Activated naive CD8-positive, alpha-beta T cell treated with anti-CD3 and anti-CD28 coated beads, Interleukin-2, amount 10 ng/mL, durations not matched to agents 7 days and 5 days (primary cell): ENCODE measurements at places on chromosomes 16 and 17. TPM values are rescaled to one million over a fixed set of nuclear protein-coding genes. Genes with fewer than 3 reads are reported as not detected.
A peak's percentile ranks its signal among the peaks of the same experiment; 100 is the strongest.

SMIM22 gene
- not detected for total RNA-seq

ZNF768 gene
- total RNA-seq = 7.4 TPM

DNA sequence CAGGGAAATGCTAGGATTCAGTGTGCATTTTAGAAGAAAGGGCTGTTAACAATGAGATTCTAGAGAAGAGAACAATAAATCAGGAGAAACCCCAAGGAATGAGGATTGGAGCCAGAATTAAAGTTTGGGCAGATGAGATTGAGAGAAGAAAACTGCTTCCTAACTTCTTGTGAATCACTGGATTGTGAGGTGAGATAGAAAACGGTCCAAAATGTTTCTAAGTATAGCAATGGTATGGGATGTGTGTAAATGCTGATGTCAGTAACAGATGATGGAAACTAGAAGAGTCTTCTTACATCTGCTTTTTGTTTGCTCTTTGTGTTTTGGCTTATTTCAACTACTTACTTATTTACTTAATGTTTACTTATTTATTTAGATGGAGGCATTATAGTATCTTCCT lies 123.0 kb downstream of the KCNJ2 start:
- no peak for DNase-seq

DNA sequence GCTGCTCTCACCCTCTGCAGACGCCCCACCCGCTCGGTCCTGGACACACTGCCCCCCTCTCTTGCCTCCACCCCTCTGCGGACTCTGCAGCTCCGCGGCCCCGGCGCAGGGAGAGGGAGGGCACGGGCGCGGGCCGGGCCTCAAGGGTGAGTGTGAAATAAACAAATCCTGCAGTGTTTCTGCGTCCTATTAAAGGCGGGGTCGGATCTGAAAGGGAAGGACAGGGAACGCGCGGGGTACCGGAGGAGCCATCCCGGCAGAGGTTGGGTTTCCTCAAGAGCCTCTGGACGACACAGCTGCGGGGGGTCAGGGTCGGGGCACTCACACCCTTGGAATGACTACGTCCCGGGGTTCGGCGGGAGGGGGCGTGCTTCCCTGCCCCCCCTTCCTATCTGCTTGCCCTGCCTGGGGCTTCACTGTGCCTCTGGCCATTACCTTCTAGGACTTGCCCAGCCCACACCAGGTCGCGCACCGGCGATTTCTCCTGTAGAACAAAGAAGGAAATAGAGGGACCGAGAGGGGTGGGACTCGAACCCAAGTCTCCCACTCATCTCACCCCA lies 466 bp upstream of the HSF4 start:
- no peak for DNase-seq

DNA sequence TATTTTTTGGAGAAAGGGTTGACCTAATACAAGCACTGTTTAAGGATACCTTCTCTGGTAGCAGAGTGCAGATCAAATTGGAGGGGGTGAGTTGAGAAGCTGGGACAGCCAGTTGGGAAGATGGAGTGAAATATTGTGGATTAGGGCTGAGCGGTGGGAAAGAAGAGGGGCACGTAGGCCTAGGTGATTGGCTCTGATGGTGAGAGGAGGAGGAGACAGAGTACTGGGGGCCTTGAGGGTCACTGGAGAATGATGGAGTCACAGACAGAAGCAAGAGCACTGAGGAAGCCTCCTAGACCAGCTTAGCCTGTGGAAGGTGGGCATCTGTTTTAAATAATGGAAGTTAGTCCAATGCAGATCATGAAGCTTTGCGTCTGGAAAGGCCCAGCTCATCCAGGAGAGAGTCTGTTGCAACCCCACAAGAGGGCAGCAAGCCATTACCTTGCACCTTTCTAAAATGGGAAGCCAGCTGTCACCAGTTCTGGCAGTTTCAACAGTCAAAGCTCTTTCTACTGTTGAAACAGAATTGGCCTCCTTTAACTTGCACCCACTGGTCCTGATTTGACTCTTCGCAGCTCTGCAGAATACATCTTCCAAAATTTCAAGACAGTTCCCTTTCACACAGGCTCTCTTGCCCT lies 11.8 kb downstream of the SLC9A5 start:
- DNase-seq = no peak

DNA sequence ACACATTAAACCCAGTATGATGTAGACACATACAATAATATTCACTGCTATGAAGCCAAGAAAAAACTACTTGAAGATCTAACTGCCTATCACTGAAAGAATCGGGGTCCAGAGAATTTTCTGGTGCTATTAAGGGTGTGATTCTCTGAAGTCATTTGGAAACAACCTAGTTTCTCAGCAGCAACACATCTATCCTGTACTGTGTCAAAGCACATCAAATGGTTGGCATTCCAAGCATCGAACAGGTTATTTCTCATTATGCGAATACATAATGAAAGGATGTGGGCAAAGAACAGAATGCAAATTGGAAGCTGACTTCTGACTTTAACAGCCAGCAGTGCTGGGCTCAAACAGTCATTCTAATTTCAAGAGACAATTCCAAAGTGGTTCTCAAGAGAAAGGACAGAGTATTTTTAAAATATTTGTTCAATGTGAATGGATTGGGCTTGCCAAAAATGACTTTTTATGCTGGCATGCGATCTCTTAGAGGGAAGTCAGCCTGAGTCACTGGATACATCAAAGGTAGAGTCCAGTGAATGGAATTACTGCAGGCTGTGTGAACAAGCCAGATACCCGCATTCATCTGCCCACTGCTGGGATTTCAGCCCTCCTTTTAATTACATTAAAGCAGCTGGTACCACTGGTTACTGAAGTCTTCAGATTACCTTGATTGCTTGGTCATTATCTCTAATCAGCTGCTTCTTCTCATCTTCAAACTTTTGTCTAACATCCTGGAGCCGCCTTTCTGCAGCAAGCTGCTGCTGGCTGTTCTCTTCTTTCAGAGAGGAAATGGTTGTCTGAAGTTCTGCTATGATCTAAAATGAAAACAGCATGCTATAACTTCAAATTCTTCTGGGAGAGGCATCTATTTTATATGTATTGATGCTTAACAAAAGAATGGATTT lies 181.2 kb upstream of the AXIN2 start:
- no peak for DNase-seq

GRCh38 chr17:48068491-48068961 lies 20.4 kb downstream of the NFE2L1 start:
- no peak for DNase-seq

DNA sequence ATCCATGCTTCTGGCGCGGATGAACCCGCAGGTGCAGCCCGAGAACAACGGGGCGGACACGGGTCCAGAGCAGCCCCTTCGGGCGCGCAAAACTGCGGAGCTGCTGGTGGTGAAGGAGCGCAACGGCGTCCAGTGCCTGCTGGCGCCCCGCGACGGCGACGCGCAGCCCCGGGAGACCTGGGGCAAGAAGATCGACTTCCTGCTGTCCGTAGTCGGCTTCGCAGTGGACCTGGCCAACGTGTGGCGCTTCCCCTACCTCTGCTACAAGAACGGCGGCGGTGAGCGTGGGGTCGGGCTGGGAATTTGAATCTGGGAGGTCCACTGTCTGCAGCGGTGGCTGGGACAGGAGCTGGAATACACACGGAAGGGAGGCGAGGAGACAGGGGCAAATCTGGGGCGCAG lies 904 bp downstream of the SLC6A2 start:
- no peak for DNase-seq

SLC13A2 gene
- not detected for total RNA-seq

GRCh38 chr16:78324649-78325285 lies 225.3 kb downstream of the WWOX start:
- no peak for DNase-seq

- DNase-seq = no peak
These were observed 9.4 kb upstream of the MYL4 start for GRCh38 chr17:47199627-47200324.

PPP1R1B gene
- total RNA-seq = not detected

DNA sequence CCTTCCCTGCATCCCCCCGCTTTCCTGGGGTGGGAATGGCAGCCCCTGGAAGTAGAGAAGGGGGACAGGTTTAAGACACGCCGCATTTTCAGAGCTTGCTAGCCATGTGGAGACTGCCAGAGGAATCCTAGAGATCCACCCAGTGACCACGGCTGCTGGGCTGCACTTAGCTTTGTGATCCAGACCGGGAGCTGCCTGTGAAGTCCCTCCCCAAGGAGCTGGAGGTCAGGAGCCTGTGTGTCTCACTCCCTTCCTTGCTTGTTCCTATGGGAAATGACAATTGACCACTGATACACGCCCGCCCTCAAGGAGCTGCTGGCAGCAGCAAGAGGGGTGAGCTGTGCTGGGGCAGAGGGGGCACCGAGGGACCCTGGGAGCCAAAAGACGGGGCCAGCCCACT lies 73.7 kb downstream of the SREBF1 start:
- no peak for DNase-seq

DNA sequence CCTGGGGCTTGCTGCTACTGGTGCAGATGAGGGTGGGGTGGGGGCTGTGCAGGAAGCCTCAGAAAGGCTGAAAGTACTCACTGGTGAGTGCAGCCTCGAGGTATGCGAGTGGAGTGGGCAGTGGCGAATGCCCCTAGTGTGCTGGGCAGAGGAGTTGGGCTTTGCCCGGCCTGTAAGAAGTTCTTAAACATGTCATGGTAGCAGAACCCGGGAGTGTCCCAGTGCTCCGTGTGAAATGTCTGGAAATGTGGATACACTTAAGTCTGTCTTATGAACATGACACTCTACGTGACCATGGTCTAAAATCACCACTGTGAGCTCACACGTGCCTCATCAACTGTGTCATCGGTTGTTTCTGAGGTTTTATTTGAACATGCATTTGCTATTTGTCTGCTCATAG lies 1.7 kb downstream of the SMTNL2 start:
- no peak for DNase-seq

- DNase-seq = no peak
These were observed 3.5 kb upstream of the SALL1 start for GRCh38 chr16:51154271-51155171.

GRCh38 chr16:53457670-53458069 lies 23.4 kb downstream of the RBL2 start:
- peak; percentile 44 for DNase-seq

DNA sequence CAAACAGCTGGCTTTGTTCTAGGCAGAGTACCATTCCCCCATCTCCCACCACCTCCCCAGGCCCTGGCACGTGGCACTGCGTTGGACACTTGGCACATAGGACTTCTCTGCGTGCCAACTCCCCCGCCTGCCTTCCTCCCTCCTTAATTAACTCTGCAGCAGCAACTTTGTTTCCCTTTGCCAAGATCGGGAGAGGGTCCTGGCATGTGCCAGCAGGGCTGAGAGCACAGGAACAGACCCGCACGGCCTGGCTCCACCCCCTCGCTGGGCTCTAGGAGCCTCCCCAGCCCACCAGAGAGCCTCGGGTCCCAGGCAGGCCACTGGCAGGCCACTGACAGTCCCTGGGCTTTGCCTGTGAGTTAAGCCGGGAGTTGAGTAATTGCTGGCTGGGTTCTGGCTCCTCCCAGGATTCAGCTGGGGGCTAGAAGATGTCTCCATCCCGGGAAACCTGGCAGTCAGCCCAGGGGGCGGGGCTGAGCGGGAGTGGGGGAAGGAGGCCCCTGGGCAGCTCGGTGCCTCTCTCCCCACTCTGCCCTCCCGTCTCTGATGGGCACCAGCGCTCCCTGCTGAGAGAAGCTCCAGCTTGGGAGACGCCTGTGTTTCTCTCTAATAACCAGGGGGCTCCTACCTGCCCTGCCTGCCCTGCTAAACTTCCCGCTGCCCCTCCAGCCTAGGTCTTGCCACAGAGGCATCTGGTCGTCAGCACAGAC lies 224.0 kb upstream of the TNRC6C start:
- DNase-seq = no peak

NKD1 gene
- 0.91 TPM for total RNA-seq

DNA sequence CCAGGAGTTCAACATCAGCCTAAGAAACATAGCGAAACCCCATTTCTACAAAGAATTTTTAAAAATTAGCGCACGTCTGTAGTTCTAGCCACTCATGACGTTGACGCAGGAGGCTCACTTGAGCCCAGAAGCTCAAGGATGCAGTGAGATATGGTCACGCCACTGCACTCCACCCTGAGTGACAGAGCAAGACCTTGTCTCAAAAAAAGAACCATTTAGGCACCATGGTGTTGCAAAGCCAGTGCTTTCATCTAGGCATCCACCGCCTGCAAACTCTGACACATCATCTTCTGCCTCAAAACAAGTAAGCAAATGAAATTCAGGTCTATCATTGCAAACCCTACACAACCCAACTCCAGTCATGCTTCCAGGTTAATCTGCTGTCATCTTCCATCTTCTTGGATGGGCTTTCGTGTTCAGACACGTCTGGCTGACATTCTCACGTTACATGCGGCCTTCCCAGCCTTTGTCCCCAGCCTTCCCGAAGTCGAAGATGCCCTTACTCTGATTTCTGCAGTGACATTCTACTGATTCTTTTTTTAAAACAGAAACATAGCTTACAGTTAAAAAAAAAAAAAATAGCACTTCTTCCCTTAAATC lies 8.9 kb downstream of the ANKRD11 start:
- no peak for DNase-seq

- no peak for DNase-seq
These were observed 55.7 kb downstream of the WSB1 start for GRCh38 chr17:27349540-27350021.

FAM117A gene
- 47.0 TPM for total RNA-seq

DNA sequence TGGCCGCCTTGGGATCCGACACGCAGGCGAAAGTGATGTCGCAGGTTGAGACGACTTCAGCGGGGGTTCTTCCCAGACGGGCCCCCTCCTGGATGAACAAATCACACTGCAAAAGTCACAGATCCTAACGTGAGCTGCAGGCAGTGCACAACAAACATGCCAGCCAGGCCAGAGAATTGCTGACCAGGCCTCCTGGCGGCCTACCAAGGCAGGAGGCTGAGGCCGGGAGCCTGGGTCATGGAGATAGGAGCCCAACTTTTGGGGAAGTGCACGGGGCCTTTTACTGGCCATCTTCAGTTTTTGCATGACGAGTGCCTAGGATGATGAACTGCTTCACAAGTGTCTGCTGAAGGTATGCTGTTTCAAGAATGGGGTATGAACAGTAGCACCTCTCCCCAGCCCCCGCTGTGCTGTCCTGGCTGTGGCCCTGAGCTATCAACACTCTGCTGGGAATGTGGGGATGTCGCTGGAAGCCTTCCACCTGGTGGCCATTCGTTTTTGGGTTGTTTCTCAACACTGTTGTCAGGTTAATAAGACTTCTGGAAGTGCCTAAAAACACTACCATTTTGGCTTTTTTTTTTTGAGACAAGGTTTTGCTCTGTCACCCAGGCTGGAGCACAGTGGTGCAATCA lies 12.2 kb upstream of the ROGDI start:
- DNase-seq = no peak

IRX6 gene
- not detected for total RNA-seq

DNA sequence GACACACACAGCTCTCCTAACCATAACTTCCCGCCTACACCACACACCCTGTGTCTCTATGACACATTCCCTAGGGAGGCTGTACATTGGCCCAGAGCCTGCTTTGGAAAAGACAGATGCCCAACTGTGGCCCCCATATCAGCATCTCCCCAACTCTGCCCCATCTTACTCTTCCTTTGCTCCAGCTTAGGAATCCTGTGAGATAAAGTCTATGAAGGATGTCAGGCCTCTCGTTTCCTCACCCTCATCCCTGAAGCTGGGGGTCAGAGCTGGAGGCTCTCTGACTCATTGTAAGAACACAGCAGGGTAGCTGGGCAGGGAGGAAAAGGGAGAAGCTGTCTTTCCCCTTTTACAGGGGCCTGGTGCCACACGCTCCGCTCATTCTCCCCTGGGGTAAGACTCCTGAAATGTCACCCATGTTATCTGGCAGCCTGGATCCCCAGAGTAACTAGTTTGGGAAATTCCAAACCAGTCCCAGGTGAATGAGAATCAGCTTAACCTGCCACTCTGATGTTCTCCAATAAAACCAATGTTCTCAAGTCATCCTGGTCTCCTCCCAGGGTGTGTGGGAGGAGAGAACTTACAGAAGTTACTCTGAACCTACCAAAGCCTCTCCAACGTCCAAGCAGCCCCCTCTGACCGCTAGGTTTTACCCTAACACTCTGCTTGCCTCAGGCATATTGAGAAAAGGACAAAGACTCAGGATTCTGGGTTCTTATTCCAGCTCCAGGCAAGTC lies 2.8 kb downstream of the RAPGEFL1 start:
- no peak for DNase-seq
